ENCODE measurements at places on chromosomes 16 and 17.
A peak's percentile ranks its signal among the peaks of the same experiment; 100 is the strongest.

DNA sequence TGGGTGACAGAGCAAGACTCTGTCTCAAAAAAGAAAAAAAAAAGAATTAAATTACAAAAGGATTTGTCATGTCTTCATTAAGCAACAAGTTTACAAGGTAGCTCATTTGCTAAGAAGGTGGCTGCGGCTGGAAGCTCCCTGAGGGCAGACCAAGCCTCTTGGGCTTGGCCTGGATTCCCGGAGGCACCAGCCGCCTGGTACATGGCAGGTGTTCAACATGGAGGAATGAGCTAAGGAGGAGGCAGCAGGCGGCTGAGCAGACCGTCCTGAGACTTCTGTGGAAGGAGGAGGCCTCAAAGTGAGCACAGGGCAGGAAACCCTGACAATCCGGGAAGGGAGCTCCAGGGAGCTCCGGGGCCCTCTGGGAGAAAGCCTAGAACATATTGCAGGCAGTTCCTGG lies 3.2 kb upstream of the MYLK3 start:
- DNase-seq: no peak

DNA sequence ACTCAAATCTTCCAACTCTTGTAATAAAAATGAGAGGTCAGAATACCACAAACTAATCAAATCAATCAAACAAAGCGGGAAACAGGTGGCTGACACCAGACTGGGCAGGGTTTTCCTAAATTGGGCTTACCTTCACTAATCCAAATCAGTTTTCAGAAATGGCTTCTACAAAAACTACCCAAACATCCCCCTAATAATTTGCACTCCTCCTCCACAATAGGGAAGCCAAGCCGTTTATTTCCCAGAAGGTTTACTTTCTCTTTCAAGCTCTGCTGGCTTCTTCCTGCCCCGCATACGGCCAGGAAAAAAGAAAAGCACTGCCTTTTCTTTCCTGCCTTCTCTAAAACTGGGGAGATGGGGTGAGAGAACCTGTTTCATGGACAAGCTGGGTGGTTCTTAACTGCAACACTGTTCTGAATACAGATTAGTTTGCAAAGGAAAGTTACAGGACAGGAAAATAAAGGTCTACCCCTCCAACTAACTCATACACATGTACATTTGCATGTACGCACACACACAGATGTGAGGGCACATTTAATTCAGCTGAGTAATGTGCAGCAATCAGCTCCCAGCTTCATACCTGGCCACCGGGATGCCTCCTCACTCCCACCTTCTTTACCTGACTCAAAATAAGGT lies 9.2 kb downstream of the STAT3 start:
- peak; percentile 38 for DNase-seq

DNA sequence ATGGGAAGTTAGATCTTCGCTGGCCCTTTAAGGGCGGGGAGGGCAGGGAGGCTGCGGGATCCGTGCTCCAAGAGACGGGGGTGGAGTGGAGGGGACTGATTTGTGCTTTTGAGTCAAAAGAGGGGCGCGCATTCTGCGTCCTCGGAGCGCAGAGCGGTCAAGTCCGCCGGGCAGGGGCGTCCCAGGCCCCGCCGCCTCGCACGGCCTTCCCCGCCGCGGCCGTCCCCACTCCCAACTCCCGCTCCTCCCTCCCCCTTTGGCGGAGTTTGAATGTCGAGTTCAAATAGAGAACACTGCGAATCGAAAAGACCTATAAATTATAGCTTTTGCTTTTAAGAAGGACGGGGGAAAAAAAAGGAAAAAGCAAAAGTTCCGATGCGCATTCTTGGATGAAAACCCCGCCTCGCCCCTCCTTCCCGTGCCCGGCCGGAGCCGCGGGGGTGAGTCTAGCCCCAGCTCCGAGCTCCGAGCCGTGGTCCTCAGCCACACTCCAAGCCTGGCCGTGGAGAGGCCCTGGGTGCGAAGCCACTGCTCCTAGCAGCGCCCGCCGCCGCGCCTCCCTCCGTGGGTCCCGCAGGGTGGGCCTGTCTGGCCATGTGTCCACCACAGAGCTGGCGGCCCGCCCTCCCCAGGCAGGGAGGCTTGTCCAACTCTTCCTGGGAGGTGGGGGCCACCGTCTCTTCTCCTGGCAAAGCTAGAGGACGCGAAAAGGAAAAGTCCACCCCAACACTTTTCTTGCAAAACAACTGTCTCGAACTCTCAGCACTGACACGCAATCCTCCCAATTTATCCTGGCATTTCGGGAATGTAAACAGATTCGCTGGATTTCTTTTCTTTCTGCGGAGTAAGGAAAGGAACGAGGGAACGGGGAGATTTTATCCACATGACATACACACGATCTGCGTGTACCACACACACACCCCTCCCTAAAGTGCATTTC lies 3.6 kb downstream of the CBX8 start:
- DNase-seq: peak; percentile 77

- DNase-seq: no peak
These were observed 16.6 kb downstream of the ENDOV start for GRCh38 chr17:80431246-80432195.

DNA sequence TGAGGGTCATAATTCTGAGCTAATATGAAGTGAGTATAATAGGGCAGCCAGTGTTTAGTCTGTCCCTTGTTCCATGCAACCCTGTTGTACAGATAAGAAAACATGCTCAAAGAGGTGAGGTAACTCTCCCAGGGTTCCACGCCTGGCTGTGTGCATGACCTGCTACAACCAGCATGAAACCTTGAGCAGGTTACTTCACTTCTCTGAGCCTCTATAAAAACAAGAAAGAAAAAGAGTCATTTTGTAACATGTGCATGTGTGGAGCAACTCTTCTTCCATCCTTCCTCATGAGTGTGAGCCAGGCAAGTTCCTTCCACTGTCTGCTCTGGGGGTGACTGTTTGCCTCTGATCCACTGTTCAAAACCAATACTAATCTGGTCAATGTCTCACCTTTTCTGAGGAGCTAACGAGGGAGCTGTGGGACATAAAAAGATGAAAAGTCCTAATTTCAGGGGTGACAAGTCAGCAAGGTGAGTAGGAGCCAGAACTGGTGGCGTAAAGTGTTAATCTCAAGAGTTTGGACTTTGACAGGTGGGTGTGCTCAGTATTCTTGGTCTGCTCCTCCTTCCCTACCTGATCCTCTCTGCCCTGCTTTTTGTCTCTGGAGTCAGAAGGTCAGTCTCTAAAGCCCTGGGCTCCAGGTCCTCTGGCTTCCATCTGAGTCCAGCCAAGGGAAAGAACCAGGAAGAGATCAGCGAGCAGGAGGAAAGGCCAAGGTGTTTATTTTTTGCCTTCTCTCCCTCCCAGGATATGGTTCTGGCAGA lies 21.5 kb downstream of the GFOD2 start:
- DNase-seq: no peak

All from astrocyte (in vitro differentiated cells and primary cell).